ENCODE measurements at places on chromosomes 4 and X.

DNA sequence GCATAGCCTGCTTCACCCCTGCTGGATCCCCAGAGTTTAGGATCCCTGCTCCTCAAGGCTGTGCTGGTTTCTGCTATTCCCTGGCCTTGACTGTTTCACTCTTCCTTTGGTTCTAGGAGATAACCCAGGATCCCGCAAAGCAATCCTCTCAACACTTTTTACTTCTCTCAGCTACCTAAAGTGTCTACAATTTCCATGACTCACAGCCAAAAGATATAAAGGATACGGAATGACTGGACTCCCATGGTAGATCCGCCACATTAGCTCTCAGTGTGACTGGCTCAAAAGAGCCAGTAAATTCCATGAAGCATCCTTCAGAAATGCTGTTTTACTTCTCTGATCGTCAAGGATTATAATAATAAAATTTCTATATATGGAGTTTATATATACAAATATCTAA, 66.3 kb upstream of the TMEM164 start:
- DNase-seq: no peak

DNA sequence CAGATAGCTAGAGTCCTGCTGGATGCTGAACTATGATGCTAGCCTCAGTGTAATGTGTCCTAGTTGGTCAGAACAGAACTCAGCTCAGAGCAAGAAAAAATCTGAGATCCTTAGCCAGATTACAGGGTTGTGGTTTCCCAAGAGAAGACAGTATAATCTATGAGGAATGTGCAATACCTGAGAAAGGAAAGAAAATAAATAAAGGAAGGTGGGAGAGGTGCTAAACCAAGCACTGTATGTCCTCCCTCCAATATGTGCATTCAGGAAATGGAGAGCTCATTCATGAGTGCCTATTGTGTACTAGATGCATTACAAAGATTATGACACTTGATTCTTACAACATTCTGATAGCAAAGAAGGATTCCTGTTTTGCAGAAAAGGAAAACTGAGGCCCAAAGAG, 7.5 kb downstream of the USP26 start:
- no peak for DNase-seq

GRCh38 chr4:150078579-150079080, 385 bp downstream of the DCLK2 start:
- no peak for DNase-seq

- no peak for DNase-seq
Measured at GRCh38 chrX:101062176-101062575, 10.3 kb upstream of the TRMT2B start.

DNA sequence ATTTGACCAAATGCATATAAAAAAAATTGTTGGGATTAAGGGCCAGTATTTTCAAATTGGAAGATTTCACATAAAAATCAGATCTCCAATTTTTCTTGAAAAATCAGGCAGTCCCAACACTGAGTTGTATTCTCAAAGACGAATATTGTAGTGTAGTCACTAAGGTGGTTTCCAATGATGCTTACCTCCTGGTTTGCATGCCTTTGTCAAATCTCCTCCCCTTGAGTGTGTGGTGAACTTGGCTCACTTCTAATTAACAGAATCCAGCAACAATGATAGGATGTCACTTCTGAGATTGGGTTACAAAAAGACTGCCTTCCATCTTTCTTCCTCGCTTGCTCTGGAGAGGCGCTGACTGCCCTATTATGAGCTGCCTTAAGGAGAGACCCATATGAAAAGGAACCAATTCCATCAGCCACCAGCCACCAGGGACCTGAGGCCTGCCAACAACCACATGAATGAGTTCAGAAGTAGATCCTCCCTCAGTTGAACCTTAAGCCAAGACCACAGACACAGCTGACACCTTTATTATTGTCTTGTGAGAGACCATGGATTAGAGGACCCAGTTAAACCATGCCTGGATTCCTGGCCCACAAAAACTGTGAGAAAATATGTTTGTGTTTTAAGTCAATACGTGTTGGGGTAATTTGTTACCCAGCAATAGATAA, 31.2 kb upstream of the TSPAN5 start:
- DNase-seq: peak; percentile 13

DNA sequence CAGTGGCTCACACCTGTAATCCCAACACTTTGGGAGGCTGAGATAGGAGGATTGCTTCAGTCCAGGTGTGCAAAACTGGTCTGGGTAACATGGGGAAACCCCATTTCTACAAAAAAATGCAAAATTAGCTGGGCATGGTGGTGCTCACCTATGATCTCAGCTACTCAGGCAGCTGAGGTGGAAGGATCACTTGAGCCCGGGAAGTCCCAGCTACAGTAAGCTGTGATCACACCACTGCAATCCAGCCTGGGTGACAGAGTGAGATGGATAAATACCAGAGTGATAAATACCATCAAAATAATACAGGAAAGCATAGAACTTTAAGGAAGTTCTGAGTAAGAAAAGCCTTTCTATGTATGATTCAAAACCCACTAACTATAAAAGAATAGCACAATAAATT, 52.8 kb downstream of the LRBA start:
- DNase-seq: no peak

- no peak for DNase-seq
Measured at GRCh38 chr4:169184236-169184635, 86.5 kb downstream of the SH3RF1 start.

DNA sequence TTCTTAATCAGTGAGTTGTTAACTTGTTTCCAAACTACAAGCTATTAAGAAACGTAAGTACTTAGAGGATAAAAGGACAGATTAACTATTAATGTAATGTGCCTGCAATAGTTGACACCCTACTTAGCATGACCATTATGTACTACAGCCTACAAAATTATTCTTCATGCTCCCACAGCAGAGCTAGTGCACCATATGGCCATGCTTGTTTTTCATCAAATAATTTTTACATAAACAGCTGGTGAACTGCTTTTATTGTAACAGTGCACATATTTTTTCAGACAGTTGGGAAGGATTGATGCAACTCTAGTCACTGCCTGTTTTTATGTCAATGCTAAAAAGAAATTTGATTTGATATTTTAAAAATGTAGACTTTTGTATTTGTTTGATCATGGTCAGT, 10.2 kb upstream of the MAGEB10 start:
- no peak for DNase-seq

- DNase-seq: no peak
Measured at GRCh38 chr4:77014256-77014655, 61.5 kb downstream of the CCNI start.

DNA sequence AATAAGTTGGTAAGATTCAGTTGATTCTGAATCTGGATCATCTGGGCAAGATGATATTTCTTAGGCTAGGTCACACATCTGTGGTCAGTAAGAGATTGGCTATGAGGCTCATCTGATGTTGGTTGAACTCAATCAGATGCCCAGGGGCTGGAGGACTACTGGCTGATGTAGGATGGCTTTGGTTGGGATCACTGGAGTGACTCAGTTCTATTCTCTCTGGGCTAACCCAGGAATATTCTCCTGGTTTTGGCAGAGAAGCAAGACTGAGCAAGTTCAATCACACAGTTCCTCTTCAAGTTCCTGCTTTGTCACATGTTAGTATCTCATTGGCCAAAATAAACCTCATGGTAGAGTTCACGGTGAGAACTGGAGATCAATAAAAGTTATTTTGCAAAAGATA, 902.3 kb upstream of the SLIT2 start:
- no peak for DNase-seq

- DNase-seq: no peak
Measured at GRCh38 chr4:110793890-110794554, 171.1 kb upstream of the PITX2 start.

DNA sequence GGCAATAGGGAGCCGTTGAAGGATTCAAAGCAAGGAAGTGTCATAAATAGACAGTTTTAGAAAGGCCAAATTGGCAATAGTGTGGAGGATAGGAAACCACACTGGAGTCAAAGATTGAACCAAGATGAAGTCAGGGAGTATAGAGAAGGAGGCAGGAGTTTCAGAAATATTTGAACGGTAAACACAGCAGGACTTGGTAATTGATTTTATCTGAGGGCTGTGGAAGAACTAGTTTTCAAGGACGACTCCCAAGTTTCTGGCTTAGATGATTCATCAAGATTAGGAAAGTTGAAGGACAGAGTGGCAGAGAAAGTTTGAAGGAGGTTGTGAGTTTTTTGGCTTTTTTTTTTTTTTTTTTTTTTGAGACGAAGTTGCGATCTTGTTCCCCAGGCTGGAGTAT, 11.5 kb upstream of the TMEM31 start:
- DNase-seq: no peak
